ENCODE measurements at places on chromosomes 6 and 20. TPM values are rescaled to one million over a fixed set of nuclear protein-coding genes. Genes with fewer than 3 reads are reported as not detected.
A peak's percentile ranks its signal among the peaks of the same experiment; 100 is the strongest.

Gene LGSN
- 0.10 TPM for total RNA-seq

Gene RNF182
- 10.8 TPM for total RNA-seq

DNA sequence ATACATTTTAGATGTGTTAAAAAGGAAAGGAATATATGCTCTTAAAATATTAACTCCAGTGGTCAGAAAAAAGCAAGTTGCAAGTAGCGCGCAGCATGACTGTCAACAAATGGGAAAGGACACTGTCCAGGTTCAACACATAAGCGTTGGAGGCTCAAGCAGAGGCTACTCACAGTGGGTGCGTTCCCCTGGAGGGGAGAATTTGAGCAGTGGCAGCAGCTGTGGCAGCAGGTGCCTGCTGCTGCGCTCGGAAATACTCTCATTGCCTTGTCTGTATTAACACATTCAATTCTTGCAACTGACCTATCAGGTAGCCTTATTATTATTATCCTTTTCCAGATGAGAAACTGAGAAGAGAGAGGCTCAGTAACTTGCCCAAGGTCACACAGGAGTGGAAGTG is 21.9 kb upstream of the CCN6 start:
- no peak for DNase-seq

DNA sequence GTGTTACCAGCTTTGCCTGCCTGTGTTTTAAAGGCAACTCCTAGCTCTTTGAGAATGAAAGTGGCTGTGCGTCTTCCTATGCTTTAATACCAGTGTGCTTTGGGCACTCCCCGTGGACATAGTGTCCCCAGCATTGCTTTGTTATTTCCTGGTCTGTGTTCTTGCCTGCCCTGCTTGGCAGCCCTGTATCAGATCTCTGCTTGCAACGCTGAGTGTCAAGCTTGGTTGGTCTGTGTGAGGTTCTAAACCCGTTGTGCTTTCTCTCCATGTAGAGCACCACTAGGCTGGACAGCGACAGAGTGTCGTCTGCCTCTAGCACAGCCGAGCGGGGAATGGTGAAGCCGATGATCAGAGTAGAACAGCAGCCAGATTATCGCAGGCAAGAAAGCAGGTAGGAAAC is 80.2 kb downstream of the AFDN start:
- peak; percentile 46 for DNase-seq

DNA sequence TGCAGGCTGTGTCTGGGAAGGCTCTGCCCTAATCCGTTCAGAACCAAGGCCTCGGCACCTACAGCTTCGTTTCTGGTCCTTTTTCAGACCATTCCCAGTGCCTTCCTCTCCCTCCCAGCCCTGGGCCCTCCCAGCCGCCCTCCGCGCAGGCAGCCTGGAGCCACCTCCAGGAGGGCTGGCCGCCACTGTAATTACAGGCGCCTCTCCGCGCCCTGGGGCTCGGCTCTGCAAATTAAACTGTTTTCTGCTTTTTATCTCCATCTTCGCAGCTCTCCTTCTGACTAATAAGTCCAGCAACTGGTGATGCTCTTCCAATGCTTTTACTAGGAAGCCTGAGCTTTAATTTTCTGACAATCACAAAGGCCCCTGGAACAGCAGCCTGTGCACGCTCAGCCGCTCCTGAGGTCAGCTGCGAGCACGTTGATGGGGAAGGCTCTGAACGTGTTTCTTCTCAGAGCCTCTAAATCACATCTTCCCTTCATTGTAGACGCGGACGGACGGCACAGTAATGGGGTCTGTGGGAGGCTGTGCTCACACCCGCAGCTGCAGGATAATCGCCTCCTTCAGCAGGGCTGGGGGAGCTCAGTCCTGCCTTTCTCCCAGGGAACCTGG is 194.6 kb downstream of the DLL1 start:
- no peak for DNase-seq

- DNase-seq, result peak; percentile 73
Measured at GRCh38 chr6:7617801-7618764, 28.1 kb downstream of the SNRNP48 start.

GRCh38 chr6:126905917-126906316 is 212.6 kb upstream of the RSPO3 start:
- DNase-seq, result peak; percentile 64

DNA sequence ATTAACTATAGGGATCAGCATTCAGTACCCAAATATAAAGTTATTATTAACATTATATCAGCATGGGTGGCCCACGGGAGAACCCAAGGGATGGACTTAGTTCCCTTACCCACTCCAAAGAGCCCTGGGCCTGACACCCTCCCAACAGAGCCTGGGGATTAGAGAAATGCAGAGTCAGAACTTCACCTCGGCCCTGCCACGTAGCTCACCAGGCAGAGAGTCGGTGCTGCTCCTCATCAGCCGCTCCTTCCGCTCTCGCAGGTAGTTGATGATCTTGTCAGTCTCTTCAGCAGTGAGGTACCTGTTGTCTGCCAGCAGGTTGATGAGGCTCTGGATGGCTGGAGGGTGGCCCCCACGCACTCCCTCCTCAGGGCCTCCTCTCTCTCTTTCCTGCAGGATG is 26.6 kb downstream of the NCOA5 start:
- no peak for DNase-seq

Gene KCNG1
- total RNA-seq, result 0.69 TPM

DNA sequence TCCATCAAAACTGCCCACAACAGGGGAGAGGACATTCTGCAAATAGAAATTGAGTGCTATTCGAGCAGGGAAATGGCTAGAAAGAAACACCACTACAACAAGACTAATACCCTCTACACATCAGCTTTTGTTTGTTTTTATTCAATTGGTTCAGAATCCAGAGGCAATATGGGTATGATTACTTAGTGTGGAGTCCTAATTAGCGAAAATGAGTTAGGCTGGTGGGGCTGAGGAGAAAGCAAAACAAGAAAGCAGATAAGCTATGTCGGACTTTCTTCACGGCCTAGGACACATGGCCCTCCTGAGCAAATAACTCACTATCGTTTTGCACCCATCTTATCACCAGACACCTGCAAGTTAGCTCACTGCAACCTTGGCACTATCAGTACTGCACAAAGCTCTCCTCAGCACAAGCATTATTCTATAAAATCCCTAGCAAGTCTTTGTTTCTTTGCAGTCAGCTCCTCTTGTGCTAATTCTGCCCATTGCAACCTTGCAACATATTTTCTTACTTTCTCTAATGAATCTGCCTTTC is 31.3 kb upstream of the SH3BGRL2 start:
- no peak for DNase-seq

DNA sequence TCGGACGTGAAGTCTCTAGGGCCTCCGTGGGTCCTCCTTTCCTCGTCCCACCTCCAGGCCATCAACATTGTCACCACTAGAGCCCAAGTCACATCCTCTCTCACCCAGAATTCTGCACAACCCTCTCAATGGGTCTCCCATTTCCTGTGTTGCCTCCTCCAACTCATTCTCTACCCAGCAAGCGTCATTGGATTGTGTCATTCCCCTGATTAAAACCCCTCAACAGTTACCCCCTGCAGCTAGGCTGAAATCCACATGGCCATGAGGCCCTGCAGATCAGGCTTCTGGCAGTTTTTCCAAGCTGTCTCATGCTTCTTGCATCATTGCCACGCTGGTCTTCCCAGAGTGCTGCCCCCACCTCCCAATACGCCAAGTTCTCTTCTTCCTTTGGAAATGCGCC is 12.9 kb upstream of the FAM210B start:
- no peak for DNase-seq

DNA sequence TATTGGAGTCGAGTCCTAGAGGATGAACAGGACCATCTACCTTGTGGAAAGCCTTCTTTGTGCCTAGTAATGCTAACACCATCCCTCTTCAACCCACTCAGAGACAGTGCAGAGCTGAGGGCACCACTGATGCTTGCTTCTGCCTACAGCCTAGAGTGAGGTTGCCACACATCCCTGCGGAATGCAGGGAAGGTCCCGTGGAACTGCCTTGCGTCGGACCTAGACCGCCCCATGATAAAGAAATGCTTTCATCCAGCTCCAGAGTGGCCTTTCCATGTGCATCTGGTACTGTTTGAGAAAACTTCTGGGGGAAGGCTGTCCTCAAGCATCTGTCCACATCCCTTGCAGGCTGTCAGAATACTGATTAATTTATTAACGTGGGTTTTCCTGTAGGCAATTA is 168.4 kb downstream of the PHACTR1 start:
- DNase-seq, result no peak

- DNase-seq, result no peak
Measured at GRCh38 chr6:99768166-99768565, 161.5 kb downstream of the PRDM13 start.

DNA sequence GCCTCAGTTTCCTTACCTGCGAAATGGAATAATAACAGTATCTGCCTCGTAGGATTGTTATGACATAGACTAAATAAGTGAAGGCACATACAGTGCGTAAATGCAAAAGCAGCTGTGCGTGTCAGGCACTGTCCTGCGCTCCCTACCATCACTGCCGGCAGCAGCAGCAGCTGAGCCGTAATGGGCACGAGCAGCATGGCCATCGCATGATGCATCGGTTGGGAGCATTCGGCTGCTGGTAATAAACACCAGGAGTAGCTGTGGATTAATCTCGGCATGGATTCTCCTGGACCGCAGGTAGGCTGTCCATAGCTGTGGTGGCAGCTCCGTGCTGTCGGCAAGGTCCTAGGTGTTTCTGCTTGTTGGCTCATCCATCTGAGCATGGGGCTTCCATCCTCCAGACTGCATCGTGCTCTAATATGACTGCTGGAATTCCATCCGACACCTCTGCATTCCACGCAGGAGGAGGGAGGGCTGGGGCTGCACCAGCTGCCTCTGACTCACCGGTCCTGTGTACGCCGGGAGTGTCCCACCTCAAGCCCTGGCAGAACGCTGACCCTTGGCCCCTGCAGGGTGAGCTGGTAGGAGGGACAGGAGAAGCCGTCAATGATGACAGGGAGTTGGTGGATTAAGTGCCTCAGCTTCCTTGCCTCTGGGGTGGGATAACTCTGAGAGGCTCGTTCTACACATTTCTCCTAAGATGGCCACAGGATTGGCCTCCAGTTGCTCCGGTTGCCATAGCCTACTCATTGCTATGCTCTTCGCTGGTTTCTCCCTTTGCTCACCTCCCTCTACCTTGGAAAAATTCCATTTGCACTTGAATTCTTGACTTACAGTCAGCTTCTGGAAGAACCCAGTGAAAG is 100.9 kb upstream of the PMEPA1 start:
- DNase-seq, result peak; percentile 87

All from renal cortical epithelial cell (primary cell).